ENCODE measurements at places on chromosomes 16 and 17. TPM values are rescaled to one million over a fixed set of nuclear protein-coding genes. Genes with fewer than 3 reads are reported as not detected.

CCDC154 gene
- total RNA-seq = 0.81 TPM

TMEM94 gene
- 45.7 TPM for total RNA-seq

KRT36 gene
- total RNA-seq = not detected

PRR15L gene
- total RNA-seq = 2.1 TPM

ADAD2 gene
- not detected for total RNA-seq

SRL gene
- total RNA-seq = 0.06 TPM

TNFRSF13B gene
- not detected for total RNA-seq

GNAO1 gene
- total RNA-seq = 0.61 TPM

USP43 gene
- total RNA-seq = 4.0 TPM

CIBAR2 gene
- total RNA-seq = not detected

MARVELD3 gene
- 0.19 TPM for total RNA-seq

GP1BA gene
- not detected for total RNA-seq

RNFT1 gene
- 12.8 TPM for total RNA-seq

DNAAF1 gene
- total RNA-seq = 0.35 TPM

RHBDL3 gene
- 4.1 TPM for total RNA-seq

PERCC1 gene
- total RNA-seq = not detected

MATCAP1 gene
- total RNA-seq = 6.5 TPM

QPRT gene
- total RNA-seq = 1.2 TPM

GDPD3 gene
- total RNA-seq = 1.8 TPM

CCDC40 gene
- total RNA-seq = 7.3 TPM

GCGR gene
- 0.51 TPM for total RNA-seq

ATAD5 gene
- 4.3 TPM for total RNA-seq

P2RX1 gene
- total RNA-seq = not detected

PRRT2 gene
- total RNA-seq = 0.28 TPM

PMP22 gene
- 223 TPM for total RNA-seq

MYO15B gene
- total RNA-seq = 51.2 TPM

HOXB2 gene
- total RNA-seq = 0.59 TPM

CLEC10A gene
- total RNA-seq = not detected

HS3ST4 gene
- not detected for total RNA-seq

BCL6B gene
- not detected for total RNA-seq

IL4R gene
- 32.3 TPM for total RNA-seq

PRR35 gene
- 0.12 TPM for total RNA-seq

SPNS3 gene
- total RNA-seq = not detected

NTN3 gene
- not detected for total RNA-seq

TP53TG3C gene
- total RNA-seq = not detected

CDRT15 gene
- total RNA-seq = not detected

CFAP97D1 gene
- not detected for total RNA-seq

MT3 gene
- total RNA-seq = not detected

MYH10 gene
- 16.1 TPM for total RNA-seq

NRN1L gene
- total RNA-seq = not detected

Data from A549 treated with Mapracorat at 1 μM for 4 hours (cell line).